ENCODE measurements at places on chromosomes 13 and 19. TPM values are rescaled to one million over a fixed set of nuclear protein-coding genes. Genes with fewer than 3 reads are reported as not detected.

The KLK4 gene
- total RNA-seq, result not detected

The PSG1 gene
- total RNA-seq, result not detected

The PLA2G4C gene
- total RNA-seq, result 35.9 TPM

The NCAN gene
- not detected for total RNA-seq

The ZNF419 gene
- total RNA-seq, result 13.1 TPM

DNA sequence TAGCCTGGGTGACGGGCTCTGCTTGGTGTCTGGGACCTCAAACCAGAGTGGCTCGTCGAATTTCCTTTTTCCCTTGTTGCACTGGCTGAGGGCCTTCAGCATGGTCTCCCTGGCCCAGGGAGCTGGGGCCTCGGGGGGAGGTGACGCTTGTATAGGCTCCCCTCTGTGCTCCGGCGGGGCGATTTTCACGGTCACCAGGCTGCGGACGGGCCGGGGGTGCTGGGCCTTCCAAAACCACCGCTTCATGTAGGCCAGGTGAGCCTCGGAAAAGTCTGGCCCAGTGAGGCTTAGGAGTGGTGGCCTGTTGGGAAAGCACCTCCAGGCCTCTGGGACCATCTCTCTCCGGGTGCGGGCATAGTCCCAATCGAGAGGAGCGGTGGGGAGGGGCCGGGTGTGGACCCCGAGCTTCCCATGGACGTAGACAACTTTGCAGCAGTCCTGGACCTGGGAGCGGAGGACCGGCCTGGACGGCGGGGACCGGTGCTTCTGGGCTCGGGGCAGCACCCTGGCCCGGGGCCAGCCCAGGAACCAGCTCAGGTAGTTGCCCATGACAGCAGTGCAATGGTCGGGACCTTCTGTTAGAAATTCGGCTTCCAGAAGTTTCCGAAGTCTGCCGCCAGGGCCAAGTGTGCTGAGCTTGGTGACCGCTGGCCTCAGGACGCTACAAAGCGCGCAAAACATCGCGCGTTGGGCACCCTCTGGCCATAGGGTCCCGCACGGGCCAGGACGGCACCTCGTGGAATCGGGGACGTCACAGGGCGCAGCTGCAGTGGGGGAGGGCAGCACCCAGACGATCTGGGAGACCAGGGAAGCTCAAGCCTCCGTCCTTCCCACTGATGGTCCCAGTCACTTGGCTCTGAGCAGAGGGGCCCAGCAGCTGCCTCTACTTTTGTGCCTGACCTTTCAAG is 41.6 kb upstream of the MTUS2 start:
- no peak for DNase-seq

- no peak for DNase-seq
Measured at GRCh38 chr13:46354156-46355087, 32.6 kb downstream of the RUBCNL start.

- DNase-seq, result no peak
Measured at GRCh38 chr19:40682431-40682964, 8.0 kb downstream of the NUMBL start.

DNA sequence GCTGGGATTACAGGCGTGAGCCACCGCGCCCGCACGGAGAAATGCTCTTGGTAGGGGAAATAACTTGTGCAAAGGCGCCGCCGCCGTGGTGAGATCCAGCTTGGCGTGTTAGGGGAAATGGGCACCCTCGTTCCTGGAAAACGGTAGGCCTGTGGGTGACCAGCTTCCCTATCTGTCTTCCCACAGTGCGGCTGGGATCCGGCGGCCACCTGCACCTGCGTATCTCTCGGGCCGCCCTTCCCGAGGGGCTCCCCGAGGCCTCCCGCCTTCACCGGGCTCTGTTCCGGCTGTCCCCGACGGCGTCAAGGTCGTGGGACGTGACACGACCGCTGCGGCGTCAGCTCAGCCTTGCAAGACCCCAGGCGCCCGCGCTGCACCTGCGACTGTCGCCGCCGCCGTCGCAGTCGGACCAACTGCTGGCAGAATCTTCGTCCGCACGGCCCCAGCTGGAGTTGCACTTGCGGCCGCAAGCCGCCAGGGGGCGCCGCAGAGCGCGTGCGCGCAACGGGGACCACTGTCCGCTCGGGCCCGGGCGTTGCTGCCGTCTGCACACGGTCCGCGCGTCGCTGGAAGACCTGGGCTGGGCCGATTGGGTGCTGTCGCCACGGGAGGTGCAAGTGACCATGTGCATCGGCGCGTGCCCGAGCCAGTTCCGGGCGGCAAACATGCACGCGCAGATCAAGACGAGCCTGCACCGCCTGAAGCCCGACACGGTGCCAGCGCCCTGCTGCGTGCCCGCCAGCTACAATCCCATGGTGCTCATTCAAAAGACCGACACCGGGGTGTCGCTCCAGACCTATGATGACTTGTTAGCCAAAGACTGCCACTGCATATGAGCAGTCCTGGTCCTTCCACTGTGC is 2.4 kb downstream of the GDF15 start:
- DNase-seq, result peak; percentile 40

GRCh38 chr13:102817907-102818306 is 19.0 kb downstream of the BIVM start:
- DNase-seq, result no peak

GRCh38 chr19:55082020-55082851 is 6.6 kb downstream of the EPS8L1 start:
- DNase-seq, result no peak

DNA sequence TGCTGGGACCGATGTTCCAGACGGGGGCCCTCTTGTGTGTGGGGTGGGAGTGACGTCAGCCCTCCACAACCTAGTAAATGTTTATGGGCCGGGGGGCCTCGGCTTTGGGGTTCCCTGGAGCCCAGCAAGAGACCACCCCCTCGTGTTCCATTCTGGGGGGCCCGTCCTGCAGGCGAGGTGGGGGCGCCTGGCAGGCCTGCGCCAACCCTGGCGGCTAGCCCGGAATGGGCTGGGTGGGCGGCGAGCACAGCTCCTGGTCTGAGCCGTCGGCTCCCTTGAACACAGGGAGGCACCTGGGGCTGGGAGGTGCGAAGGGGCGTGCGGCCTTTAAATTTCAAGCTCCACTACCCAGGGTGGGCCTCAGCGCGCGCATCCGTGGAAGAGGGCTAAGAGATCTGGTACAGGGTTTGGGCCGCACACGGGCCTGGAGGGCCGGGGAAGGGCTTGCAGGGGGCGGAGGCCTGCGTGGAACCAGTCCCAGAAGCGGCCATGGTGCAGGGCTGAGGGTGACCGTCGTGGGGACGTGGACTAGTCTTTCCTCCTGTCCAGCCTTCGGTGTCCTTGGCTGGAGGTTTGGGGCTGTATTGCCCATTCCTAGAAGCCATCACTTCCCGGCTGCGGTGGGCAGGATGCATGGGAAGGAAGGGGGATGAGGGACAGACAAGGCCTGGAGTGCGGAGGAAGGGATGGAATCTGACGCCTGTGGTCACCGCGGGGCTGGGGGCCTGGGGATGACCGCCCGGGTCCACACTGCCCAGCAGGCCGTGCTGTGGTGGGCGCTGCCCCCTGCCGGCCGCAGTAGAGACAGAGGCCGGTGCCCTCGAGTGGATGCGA is 11.4 kb downstream of the NDUFA11 start:
- no peak for DNase-seq

GRCh38 chr19:35381926-35382325 is 11.1 kb downstream of the GPR42 start:
- DNase-seq, result no peak

DNA sequence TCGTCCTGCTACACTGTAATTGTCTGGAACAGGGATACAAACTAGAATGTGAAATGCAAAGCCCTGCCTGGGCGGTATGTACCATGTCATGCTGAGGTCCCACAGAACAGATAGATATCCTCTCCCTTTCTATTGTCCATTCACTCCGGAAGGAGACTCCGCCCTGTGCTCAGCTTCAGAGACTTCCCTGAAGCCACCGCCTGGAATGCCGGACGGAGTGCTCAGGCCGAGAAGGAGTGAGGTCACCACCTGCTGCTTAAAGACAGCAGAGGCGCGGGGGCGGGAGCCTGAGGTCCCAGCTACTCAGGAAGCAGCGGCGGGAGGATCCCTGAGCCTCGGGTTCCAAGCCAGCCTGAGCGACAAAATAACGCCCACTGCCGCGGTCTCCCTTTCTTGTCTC is 890 bp upstream of the ZNF611 start:
- DNase-seq, result no peak

- no peak for DNase-seq
Measured at GRCh38 chr13:39095500-39095899, 57.2 kb downstream of the NHLRC3 start.
